GM04504 (cell line): ENCODE measurements at places on chromosomes 1 and 21.

GRCh38 chr1:63411066-63411465, 43.6 kb downstream of the ALG6 start:
- no peak for DNase-seq

DNA sequence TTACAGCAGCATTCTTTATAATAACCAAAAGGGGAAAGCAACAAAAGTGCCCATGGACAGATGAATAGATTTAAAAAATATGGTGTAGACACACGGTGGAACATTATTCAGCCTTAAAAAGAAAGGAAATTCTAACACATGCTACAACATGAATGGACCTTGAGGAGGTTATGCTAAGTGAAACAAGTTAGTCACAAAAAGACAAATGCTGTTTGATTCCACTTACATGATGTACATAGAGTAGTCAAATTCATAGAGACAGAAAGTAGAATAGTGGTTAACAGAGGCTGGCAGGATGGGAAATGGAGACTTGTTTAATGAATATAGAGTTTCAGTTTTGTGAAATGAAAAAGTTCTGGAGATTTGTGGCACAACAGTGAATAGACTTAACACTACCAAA, 151.4 kb downstream of the CYYR1 start:
- no peak for DNase-seq

DNA sequence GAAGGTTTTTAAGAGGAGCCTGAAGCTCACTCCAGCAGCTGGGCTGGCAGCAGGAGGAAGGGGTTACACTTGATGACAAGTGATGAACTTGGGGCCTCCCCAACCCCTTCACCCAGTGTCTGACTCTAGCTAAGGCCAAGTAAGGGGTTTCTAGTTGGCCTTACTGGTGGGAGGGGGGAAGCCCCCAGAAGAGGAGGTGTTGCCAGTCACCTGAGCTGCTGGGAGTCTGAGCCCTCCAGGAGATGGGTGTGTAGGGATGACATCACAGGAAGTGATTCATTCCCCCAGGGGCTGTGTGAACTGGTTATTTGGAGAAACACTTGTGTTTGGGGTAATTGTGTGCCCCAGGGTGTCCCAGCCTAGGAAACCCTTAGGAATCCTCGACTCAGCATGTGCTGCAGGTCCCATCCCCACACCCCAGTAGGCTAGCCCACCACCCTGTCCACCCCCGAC, 3.1 kb downstream of the PADI1 start:
- peak; percentile 58 for DNase-seq

DNA sequence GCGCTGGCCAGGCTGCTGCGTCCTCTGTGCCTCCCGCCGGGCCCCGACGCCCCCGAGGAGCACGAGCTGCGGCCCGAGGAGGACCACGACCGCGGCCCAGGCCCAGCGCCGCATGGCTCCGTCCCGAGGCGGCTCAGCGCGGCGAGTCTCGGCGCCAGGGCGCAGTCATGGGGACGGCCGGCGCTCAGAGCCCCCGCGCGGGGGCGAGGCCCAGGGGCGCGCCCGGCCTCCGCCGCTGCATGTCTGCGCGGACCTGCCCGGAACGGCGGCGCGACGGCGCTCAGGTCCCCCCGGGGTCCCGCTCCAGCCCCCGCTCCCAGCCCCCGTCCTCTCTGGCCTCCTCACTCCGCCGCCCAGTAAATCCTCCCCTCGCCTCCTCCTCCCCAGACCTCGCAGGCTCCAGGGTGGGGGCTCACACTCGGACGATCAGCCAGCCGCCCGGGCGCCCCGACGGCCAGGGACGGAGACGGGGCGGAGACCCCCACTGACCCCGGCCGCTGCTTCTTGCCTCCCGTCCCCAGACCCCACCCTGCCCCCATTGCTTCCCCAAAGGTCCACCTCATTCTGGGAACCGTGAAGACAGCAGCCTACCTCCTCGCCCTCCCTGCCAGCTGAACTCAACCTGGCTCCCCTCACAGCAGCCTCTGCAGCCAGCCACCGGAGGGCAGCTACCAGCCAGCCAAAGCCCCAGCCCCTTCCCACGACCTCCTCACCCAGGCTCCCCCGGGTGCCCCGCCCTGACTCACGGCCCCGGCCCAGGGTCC, at the start of gene C1QTNF12:
Gene C1QTNF12 (minus strand): TSS at position 146 of the 764 bp plus-strand sequence. CDS start 32 bp downstream, at position 114.
- DNase-seq, result no peak

DNA sequence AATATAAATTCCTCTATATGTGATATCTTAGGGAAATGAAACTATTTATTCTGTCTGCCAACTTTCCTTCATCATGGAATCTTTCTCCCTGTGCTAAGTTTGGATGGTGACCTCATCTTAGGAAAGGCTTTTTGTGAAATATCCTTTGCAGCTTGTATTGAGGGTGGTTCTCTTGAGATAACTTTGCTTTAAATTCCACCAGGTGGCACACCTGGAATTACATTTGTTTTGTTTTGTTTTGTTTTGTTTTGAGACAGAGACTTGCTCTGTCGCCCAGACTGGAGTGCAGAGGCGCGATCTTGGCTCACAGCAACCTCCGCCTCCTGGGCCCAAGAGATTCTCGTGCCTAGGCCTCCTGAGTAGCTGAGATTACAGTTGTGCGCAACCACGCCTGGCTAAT, 7.6 kb upstream of the CD1A start:
- DNase-seq, result no peak
